CD4-positive, alpha-beta T cell (primary cell): ENCODE measurements at places on chromosomes 2 and 18.

DNA sequence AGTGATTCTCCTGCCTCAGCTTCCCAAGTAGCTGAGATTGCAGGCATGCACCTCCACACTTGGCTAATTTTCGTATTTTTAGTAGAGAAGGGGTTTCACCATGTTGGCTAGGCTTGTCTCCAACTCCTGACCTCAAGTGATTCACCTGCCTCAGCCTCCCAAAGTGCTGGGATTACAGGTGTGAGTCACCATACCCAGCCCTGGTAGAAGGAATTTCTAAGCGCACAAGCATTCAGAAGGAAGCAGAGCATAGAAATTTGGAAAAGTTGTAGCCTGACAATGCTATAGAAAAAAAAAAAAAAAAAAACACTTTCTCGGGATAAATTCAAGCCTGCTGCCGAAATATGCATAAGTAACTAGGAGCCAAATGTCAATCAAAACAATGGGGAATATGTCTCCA lies 249.4 kb downstream of the GRB14 start:
- no peak for DNase-seq

DNA sequence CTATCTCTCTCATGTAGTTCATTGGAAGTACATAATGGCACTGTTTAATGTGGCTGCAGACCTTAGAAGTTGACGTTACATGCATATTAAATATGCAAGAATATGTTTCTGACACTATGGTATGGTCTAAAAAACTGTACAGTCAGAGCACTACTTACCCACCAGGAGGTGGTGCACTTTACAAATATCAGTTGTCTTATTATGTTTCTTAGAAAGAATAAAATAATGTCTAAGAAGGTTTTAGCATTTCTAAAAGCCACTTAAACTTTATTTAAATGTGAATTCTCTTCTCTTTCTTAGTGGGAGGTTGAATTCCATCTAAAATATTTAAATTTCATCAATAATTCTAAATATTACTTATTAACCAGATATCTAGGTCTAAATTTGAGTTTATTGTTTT lies 4.3 kb downstream of the TMEFF2 start:
- no peak for DNase-seq

- DNase-seq, result no peak
Measured at GRCh38 chr2:117786520-117786919, 28.0 kb upstream of the DDX18 start.

- no peak for DNase-seq
Measured at GRCh38 chr18:61322265-61322873, 10.9 kb upstream of the CDH20 start.

- no peak for DNase-seq
Measured at GRCh38 chr18:42893977-42894376, 221.5 kb downstream of the RIT2 start.

DNA sequence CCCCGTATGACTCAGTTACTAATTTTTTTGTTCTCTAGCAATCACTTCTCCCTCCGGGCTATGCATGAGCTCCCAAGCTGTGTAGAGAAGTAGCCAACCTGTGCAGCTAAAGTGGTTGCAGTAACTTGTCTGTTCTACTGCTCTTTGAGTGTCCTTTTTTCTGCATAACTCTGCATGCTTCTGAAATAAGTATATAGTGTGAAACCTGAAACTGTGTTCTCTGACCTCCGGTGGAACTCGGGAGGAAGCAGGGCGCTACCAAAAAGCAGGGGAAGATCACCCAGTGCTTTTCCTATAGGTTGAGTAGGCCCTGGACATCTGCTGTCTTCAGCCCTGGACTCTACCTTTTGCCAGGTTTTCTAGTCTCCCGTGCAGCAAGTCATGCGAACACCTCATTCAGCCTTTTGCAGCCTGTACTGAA lies 47.8 kb downstream of the PHLPP1 start:
- no peak for DNase-seq

GRCh38 chr2:197090742-197091367 lies 164.3 kb upstream of the PGAP1 start:
- no peak for DNase-seq

DNA sequence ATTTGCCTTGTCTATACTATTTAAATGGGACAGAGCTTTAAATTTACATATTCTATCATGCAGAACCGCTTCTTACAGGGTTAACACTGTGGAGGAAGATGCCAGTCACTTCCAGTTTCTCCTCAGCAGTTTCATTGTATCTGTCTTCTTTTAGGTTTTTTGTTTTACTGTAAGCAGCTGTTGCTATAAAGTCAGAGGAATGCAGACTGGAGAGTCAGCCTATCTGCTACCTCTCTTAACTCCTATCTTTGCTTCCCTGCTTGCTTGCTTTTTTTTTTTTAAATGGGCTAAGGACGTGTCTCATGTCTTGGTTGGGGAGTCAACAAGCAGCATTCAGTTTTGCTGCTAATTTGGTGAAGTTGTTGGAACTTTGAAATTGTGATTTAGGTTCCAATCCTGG lies 8.9 kb downstream of the EPC2 start:
- DNase-seq, result no peak

DNA sequence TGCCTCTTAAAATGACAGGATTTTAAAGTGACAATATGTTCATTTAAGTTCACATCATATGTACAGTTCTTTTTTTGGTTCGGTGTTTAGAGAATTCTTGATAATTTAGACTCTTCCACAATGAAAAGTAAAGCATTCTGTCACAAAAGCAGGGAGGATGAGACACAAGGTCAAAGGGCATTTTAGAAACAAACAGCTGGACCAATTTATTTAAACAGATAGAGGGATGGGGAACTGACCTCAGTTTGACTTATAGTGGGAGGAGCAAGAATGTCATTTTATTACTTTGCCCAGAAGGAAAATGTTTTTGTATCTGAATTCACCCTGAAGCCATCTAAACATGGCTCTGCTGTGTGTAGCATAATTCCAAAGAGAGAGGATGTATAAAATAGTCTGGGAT lies 128.5 kb downstream of the MEIS1 start:
- DNase-seq, result no peak
